ENCODE measurements at places on chromosomes 12 and 14. TPM values are rescaled to one million over a fixed set of nuclear protein-coding genes. Genes with fewer than 3 reads are reported as not detected.

FOXN4 gene
- total RNA-seq, result not detected

SYCP3 gene
- 0.91 TPM for total RNA-seq

OR4E2 gene
- total RNA-seq, result not detected

CEBPE gene
- 0.19 TPM for total RNA-seq

ASCL1 gene
- total RNA-seq, result not detected

RHOJ gene
- not detected for total RNA-seq

BMP4 gene
- total RNA-seq, result not detected

ENDOU gene
- total RNA-seq, result not detected

KRT71 gene
- total RNA-seq, result not detected

PLXNC1 gene
- 5.6 TPM for total RNA-seq

RAB15 gene
- total RNA-seq, result 4.2 TPM

STAC3 gene
- 0.71 TPM for total RNA-seq

MUCL1 gene
- not detected for total RNA-seq

PELI2 gene
- total RNA-seq, result 2.9 TPM

CCNT1 gene
- 67.3 TPM for total RNA-seq

TMEM119 gene
- total RNA-seq, result not detected

DBX2 gene
- total RNA-seq, result not detected

DIO2 gene
- not detected for total RNA-seq

ZC3H14 gene
- total RNA-seq, result 51.8 TPM

PLEKHG7 gene
- not detected for total RNA-seq

TAS2R46 gene
- total RNA-seq, result 0.34 TPM

IL26 gene
- 1.2 TPM for total RNA-seq

ADGRD1 gene
- total RNA-seq, result 0.57 TPM

DDX11 gene
- total RNA-seq, result 128 TPM
